ENCODE measurements at places on chromosomes 1 and 21.
A peak's percentile ranks its signal among the peaks of the same experiment; 100 is the strongest.

DNA sequence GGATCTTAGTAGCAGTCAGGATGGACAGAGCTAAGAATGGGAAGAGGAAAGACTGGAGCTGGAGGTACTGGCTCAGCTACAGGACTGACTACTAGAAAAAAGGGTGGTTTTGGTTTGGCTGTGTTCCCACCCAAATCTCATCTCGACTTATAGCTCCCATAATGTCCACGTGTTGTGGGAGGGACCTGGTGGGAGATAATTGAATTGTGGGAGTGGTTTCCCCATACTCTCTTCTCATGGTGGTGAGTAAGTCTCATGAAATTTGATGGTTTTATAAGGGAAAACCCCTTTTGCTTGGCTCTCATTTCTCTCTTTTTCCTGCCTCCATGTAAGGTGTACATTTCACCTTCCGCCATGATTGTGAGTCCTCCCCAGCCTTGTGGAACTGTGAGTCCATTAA, 466.5 kb upstream of the DEPDC1 start:
- no peak for DNase-seq

GRCh38 chr1:68180441-68181164, 51.7 kb downstream of the WLS start:
- DNase-seq = no peak

GRCh38 chr21:20545454-20545853, 452.8 kb upstream of the NCAM2 start:
- no peak for DNase-seq

- DNase-seq = no peak
Measured at GRCh38 chr1:116713474-116713873, 40.8 kb upstream of the CD2 start.

- no peak for DNase-seq
Measured at GRCh38 chr1:98090351-98090750, 169.5 kb upstream of the DPYD start.

- DNase-seq = peak; percentile 37
Measured at GRCh38 chr1:119870917-119871596, 25.3 kb downstream of the ADAM30 start.

GRCh38 chr1:81693316-81693715, 107.4 kb upstream of the ADGRL2 start:
- DNase-seq = no peak

- no peak for DNase-seq
Measured at GRCh38 chr1:189084811-189085210, 1392.9 kb downstream of the BRINP3 start.

DNA sequence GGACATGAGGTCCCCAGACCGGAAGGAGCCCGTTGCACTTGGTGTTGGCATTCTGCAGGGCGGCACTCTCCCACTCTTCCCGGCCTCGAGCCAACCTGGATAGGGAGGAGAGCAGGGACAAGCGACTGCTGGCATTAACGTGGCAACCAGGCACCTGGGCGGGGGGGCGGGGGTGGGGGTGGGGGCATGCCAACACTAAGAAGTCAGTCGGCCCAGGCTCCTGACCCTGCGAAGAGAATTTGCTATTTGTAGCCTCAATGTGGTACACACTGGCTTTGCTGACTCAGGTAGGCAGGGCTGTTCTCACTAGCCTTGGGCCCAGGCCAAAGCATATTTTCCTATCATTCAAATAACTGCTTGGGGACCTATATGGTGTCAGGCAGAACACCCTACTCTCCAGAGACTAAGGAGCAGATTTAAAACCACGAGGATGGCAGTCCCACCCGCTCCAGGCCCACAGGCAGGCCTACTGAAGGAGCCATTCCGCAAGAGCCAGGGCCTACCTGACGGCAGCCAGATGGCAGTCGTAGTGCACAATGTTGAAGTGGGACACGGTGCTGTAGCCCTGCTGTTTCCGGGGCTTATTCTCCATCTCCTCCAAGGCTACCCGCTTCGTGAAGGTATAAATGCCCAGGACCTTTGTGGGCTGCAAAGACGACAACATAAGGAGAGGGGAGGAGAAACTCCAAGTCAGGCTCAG, 123.7 kb downstream of the UBR4 start:
- no peak for DNase-seq

- DNase-seq = no peak
Measured at GRCh38 chr1:21871943-21872342, 59.9 kb downstream of the LDLRAD2 start.

- DNase-seq = no peak
Measured at GRCh38 chr1:73832276-73833181, 365.4 kb downstream of the LRRIQ3 start.

GRCh38 chr1:248775441-248775840, 19.9 kb upstream of the LYPD8 start:
- DNase-seq = no peak

DNA sequence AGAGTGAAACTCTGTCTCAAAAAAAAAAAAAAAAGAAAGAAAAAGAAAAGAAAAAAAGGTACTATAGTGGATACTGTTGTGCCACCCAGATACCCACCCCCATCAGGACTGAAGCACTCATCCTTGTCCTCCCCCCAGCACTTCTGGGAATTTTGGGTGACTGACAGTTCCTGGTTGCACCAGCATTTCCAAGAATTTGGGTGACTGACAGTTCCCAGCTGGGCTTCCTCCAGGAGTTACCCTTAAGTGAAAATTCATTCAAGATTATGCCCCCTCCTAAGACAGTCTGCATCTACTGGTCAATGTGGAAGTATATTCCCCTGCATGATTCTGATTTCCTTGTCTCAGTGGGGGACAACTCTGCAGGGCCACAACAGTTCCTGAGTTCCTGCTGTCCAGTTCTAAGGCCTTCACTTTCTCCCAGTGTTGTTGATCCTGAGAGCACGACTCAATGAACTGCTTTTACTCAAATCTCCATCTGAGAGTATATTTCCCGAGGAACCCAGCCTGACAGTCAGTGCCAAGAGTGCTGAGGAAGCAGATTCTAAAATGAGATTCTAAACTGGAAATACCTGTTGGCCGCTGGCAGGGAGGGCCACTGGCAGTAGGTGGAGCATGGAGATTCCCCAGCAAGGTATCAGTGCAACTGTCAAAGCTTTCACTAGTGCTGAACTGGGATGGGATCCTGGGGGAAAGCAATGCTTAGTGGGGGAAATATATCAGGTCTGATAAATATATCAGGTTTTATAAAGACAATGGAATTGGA, 18.5 kb downstream of the RIIAD1 start:
- DNase-seq = no peak

All from effector CD4-positive, alpha-beta T cell (primary cell).